SK-N-SH treated with all-trans-retinoic acid at 6 μM for 48 hours (cell line): ENCODE measurements at places on chromosomes 1 and 21.

- no peak for ATAC-seq
Measured at GRCh38 chr1:234973426-234974250, 155.0 kb downstream of the TOMM20 start.

DNA sequence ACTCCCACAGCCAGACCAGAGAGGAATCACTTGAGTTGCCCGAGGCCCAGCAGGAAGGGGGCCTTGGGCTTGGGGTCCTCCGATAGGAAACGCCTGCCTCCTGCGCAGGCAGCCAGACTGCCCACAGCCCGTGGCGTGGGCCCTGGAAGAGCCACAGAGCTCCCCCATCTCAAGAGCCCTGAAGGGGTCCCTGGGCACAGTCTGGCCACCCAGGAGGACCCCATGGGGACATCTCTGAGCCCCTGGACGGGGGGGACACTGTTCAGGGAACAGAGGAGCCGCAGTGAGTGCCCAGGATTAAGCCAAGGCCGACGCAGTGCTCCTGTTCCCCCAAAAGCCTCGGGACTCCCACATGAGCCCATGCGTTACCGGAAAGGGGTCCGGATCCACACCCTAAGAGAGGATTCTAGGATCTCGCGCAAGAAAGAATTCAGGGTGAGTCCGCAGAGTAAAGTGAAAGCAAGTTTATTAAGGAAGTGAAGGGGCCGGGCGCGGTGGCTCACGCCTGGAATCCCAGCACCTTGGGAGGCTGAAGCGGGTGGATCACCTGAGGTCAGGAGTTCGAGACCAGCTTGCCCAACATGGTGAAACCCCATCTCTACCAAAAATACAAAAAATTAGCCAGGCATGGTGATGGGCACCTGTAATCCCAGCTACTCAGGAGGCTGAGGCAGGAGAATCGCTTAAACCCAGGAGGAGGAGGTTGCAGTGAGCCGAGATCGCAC is 38.1 kb upstream of the LBR start:
- ATAC-seq, result no peak

GRCh38 chr21:34874684-34875513 is 174.2 kb downstream of the RUNX1 start:
- no peak for ATAC-seq

GRCh38 chr21:45631540-45631939 is 12.0 kb upstream of the PCBP3 start:
- no peak for ATAC-seq

GRCh38 chr1:170935231-170935630 is at the start of gene MROH9:
Gene MROH9, plus strand, starts transcription at chr1:170935534. Its CDS starts 10,023 bp downstream, at chr1:170945557.
- ATAC-seq, result no peak
